ENCODE measurements at places on chromosomes 3 and 15. TPM values are rescaled to one million over a fixed set of nuclear protein-coding genes. Genes with fewer than 3 reads are reported as not detected.

DNA sequence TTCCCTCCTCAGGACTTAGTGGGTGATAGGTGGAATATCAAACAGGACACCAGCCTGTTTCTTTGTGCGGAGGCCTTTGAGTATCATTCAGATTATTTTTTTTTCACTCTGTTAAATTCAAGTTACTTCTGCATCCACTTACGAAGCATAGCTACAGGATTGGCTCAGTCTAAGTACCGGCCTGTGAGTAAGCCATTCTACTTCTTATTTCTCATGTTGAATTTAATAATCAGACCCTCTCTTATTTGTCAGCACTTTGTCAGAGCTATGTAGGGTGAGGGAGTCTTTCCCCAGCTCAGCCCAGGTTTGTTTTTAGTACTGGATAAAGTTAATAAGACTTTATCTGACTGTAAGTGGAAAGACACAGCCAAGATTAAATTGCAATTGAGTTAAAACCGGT, 54.7 kb downstream of the ITPR1 start:
- no peak for DNase-seq

DNA sequence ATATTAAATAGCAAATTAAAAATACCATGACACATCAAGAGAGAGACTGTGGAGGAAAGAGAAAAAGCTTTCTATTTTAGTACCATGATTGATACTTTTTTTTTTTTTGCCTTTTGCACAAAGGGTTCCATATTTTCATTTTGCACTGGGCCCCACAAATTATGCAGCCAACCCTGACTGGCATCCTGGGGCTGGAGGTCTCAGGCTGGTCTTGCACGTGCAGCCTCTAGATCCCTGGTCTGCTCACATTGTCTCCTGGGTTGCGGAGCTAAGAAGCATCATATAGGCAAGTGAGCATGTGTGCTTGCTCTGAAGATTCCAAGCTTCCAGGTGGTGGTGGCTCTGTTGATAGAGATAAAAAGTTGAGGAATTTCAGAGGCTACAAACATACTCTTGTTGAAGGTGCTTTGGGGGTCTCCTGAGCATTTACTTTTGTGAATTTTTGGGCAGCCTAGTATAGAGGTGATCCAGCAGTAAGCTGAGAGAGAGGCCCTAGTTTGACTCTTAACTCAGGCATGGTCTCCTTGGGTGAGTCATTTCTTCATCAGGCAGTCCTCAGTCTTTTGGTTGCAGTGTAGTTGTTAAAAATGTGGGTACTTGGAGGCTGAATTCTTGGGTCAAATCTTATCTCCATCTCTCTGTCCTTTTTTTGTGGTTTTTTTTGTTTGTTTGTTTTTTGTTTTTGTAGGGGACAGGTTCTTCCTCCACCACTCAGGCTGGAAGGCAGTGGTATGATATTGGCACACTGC, 31.3 kb downstream of the SMAD3 start:
- DNase-seq: no peak

DNA sequence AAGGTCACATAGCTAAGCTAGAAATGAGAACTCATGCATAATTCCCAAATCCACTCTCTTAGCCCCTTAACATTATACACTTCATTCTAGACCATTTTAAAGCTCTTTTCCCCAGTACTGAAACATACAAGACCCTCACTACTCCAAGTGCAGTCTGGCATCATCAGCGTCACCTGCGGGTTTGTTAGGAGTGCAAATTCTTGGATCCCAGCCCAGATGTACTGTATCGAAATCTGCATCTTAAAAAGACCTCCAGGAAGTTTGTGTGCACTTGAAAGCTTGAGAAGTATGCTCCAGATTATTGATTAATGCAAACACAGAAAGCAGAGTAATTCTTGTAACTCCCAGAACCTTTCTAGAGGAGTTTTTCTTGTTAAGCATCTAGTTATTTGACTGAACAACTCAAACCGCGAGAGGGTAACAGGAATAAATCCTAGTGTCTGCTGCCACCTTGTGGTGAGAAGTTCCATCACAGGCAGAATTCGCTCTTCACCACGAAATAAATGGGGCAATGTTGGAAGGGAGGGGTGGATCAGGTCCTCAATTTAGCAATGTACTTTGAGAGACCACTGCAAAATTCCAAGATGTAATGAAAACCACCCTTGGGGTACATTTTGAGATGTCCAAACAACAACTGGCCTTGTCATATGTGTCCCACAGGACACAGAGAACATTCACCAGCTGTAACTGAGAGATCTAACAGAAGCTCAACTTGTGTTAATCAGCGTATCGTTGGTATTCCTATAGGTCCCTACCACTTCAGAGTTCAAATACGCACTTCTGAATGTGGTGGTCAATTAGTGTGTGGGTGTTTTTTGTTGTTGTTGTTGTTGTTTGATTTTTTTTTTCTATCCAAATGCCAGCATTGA, 583 bp upstream of the C3orf49 start:
- peak; percentile 74 for DNase-seq

GRCh38 chr3:150759319-150759718, 3.6 kb downstream of the SIAH2 start:
- no peak for DNase-seq

DNA sequence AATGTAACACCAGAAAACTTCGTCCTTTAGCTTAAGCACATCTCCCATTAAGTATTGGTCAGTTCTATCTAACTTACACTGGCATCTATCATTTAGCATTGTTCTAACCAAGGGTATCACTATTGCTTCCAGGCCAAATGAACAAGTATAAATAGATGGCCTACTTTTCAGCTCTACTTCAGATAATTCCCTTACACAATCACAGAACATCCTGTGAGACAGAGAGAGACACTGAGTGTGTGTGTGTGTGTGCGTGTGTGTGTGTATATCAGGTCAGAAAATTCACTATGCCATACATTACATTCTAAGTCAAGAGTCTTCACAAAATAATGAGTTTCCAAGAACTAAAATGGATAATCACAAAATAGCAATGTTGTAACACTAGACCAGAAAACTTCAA, 39.1 kb downstream of the SCAPER start:
- DNase-seq: no peak

DNA sequence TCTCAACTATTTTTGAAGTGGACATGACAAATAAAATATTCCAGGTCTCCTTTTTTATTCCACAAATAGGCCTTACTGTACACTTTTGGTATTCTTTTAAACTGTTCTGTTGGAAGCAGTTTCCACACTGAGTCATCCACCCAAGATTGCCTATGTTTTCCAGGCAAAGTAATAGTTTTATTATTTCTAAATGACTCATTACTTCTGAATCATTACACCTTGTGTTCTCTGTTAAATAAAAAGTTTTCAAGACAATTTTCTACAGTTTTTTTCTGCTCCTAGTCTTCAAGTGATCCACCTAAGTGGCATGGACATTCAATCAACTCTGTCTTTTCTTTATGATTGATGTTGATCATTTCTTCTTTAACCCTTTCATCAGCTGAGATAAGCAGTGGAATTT, 26.5 kb downstream of the PPP2R3A start:
- no peak for DNase-seq

GRCh38 chr3:53151465-53151864, 9.5 kb upstream of the PRKCD start:
- DNase-seq: no peak

- DNase-seq: peak; percentile 34
These were observed 486 bp downstream of the CDIN1 start for GRCh38 chr15:36579792-36580431.

DNA sequence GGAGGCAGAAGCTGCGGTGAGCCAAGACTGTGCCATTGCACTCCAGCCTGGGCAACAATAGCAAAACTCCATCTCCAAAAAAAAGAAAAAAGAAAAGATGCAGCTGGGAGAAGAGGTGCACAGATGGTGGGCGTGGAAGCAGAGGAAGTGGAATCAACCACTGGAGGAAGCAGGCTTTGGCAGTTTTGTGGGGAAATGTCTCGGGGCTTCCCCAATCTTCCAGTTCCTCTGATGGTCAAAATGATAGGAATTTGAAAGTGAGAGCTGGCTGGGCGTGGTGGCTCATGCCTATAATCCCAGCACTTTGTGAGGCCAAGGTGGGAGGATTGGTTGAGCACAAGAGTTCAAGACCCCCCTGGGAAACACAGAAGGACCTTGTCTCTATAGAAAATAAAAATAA, 48.1 kb upstream of the SMAD3 start:
- DNase-seq: no peak

GRCh38 chr15:29560896-29561295, 261.4 kb downstream of the TJP1 start:
- DNase-seq: no peak

CLDN16 gene
- not detected for total RNA-seq

GALK2 gene
- total RNA-seq: 23.1 TPM

MLH1 gene
- 65.3 TPM for total RNA-seq

WDR5B gene
- total RNA-seq: 5.1 TPM

RYR3 gene
- total RNA-seq: not detected

CAND2 gene
- total RNA-seq: 0.31 TPM
